ENCODE measurements at places on chromosomes 5 and 9.

DNA sequence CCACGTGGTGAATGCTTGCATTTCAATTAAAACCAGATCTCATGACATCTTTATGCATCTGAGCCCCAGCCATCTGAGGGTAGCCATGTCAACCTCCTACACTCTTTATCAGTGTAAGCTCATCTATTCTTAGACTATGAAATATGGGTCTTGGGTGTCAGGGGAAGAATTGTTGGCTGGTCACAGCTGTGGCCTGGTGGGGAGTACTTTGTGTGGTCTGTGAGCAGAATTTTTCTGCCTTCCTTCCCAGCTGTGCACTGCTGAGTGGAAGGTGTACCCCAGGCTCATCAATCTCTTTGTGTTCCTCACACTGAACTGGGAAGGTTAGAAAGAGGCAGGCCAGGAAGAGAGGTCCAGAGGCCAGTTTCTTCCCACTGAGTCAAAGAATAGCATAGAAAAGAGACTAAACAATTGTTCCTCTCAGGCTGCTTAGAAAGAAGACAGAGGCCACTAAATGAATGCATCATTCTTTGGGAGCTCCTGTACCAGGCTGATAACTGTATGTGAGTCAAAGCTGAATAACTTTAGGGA lies 202.7 kb upstream of the RGMB start:
- no peak for DNase-seq

GRCh38 chr9:128323791-128324190 lies 1.2 kb downstream of the COQ4 start:
- no peak for DNase-seq

DNA sequence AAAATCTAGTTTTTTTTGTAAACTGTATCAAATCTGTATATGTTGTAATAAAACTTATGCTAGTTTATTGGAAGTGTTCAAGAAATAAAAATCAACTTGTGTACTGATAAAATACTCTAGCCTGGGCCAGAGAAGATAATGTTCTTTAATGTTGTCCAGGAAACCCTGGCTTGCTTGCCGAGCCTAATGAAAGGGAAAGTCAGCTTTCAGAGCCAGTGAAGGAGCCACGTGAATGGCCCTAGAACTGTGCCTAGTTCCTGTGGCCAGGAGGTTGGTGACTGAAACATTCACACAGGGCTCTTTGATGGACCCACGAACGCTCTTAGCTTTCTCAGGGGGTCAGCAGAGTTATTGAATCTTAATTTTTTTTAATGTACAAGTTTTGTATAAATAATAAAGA lies 24.3 kb downstream of the HMGCR start:
- DNase-seq, result no peak

DNA sequence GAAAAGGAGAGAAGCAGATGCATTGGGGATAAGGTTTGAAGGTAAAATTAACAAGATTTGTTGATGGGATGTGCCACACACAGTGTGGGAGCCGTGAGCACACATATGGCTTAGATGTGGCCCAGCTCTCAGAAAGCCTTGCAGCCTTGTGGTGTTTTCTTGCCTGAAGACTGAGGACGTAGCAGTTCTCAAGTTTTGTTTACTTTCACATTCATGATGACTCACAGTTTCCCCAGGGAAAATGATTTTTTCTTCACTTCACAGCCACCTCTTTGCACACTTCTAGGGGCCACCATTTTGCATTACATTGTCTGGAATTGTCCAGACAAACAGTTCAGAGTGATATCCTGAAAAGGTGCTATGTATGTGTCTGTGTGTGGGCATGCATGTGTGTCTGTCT lies 126.2 kb downstream of the BASP1 start:
- no peak for DNase-seq

DNA sequence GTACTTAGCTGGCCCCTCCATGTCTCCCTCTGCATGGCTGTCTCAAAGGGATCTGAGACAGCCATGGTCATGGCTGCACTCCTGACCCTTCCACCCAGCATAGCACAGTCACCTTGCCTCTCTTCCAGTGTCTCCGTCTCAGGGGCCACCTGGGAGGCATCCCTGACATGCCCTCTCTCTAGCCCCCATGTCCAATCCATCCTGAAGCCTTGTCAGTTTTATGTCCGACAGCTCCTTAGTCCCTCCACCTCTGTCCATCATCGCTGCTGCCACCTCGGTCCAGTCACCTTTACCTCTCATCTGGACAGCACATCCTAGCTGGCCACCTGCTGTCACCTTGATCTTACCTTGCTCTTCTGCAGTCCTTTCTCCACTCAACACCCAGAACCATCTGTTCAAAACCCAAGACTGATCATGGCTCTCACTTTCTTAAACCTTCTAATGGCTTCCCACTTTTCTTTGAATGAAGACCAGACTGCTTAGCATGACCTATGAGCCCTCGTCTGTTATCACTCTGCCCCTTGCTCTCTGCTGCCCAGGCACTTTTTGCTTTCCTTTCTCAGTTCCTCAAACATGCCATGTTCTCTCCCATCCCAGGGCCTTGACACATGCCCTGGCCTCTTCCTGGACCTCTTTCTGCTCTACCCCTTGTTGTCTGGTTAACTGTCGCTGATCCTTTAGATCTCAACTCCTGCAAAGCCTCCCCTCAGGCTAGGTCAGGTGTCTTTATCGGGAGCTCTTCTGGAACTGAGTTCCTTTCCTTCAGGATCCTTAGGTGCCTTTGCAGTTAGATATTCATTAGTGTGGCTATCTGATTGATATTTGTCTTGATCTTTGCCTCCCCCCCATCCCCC lies 181.8 kb upstream of the PITX1 start:
- DNase-seq, result no peak

GRCh38 chr9:70672161-70672649 lies 257.7 kb upstream of the KLF9 start:
- no peak for DNase-seq

DNA sequence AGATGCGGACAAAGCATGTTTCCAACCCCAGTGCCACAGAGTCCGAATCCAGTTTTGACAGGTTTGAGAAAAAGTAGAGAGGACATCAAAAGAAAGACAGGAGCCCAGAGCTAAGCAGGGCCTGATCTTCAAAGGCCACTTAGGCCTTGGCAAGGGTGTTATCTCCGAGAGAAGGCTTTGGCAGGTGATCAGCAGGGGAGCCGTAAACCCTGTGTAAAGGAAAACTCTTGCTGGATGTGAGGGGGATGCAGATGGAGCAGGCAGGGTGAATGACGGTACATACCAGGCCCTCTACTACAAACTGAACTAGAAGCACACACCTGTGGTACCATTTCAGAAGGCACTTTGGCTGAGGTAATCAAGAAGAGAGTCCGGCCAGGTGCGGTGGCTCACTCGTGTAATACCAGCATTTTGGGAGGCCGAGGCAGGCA lies 1.4 kb upstream of the HNRNPH1 start:
- no peak for DNase-seq

- DNase-seq, result no peak
Measured at GRCh38 chr5:66661149-66661548, 65.0 kb downstream of the MAST4 start.

All from activated CD4-positive, CD25-positive, alpha-beta regulatory T cell (primary cell).